ENCODE measurements at places on chromosomes 1 and 21.

DNA sequence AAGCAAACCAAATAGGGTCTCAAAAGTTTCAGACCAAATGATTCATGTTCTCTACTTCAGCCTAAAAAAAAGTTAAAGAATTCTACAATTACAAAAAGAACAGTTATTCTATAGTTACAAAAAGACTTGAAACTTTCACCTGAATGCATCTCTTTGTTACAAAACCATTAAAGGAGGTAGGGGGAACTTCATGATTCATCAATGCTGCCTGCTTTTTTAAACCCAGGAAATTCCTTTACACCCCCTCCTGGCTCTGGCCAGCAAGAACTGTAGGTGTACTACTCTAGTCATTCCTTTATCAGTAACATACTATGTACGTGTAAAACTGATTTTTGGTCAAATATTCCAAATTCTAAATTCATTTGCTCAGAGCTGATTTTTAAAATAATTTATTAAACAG, 5.0 kb downstream of the FAF1 start:
- no peak for DNase-seq

DNA sequence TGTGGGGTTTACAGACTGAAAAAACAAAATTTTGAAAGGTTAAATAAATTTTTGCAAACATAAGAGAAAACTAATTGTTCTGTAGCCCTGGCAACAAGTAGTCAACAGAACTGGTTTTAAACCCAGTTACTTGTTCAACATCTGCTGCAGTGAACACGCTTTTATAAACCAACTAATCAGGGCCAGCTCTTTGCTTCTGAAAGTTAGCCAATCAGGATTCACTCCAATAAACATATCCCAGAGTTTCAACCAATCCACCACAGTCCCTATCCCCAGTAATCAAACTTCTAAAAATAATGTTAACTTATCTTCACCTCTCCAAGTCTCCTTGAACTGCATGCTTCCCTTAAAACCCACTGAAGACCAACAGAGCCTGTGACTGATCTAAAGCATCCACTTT, 306.6 kb downstream of the CTH start:
- DNase-seq, result no peak

GRCh38 chr1:206998816-206999215, 28.6 kb upstream of the FCAMR start:
- no peak for DNase-seq

DNA sequence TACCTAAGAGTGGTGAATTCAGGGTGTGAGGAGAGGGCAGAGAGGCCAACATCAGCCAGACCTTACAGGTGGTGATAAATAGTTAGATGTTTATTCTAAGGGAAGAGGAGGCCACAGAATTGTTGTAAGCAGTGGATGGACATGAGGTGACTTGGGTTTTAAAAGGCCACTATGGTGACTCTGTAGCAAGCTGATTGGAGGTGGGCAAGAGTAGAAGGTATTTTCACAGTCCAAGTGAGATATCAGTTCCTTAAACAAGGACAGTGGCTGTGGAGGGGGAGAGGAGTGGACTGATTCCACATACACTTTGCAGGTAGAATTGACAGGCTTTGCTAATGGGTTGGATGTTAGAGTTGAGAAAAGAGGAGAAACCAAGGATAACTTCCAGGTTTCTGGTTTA, 60.8 kb upstream of the CLDN14 start:
- no peak for DNase-seq

DNA sequence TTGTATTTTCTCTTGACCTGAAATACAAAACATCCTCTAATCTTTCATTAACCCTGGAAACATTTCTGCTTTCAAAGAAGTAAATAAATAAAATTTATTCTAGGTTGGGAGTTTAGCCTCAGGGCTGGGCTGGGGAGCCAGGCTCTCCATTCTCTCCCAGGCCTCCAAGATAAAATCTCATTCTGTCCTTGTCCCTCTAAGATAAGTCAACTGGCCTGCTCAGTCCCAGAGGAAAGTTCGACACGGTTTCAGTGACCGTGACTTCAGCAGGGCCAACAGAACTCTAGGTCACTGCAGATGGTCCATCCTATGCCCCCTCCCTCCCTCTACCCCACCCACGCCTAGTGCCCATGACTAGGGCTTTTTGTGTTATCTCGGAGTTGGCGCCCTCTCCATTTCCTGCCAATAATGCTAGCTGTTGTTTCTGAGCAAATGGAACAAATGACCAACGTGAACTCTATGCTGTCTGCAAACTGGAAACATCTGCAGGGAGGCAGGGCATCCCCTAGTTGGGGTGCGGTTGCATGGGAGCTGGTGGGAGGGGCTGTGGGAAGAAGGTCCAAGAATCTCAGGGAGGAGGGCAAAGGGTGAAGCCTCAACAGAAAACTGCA, 10.1 kb upstream of the ADORA3 start:
- peak; percentile 73 for DNase-seq

DNA sequence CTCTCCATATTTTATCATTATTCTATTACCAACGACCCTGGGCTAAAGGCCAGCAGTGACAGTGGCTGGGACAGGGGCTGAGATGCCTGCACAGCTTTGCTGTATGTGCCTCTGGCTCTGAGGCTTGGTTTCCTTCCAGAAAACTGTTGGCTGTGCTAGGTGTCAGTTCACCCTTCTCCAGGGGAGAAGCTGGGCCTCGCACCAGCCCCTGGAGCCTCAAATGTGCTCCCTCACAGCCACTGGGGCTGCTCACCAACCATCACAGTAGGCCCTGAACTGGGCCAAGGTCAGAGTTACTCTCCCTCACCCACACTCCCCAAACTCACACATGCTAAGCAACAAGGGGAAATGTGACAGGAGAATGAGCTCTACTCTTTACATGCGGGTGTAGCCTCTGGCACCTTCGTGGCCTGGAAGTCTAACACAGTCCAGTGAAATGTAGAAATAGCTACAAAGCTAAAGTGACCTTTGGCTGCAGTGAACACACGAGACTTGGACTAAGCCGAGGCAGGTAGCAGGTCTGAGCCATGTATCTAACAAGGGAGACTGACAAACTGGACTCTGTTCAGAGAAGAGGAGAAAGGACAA, 4.7 kb upstream of the CD160 start:
- no peak for DNase-seq

GRCh38 chr1:7623842-7624241, 147.3 kb upstream of the VAMP3 start:
- DNase-seq, result no peak

DNA sequence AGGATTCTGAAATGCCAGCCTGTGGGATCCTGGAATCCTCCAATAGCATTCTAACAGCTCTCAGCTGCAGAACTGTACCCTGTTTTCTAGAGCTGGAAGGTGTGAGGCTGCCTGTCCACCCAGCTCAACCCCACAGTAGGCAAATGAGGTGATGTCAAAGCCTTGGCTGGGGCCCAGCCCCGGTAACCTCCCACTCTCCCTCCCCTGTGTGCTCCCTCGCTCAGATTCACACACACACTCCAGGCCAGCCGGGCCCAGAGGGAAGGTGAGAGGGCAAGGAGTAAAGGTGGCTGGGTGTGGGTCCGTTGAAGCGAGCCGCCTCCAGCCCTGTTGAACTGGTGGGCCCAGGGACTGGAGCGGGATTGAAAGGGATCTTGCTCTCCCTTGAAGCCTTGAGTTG, at the start of gene BSND:
TSS of gene BSND (plus strand) at position 257 of the 400 bp plus-strand sequence. CDS start 254 bp downstream, outside the sequence.
- no peak for DNase-seq

DNA sequence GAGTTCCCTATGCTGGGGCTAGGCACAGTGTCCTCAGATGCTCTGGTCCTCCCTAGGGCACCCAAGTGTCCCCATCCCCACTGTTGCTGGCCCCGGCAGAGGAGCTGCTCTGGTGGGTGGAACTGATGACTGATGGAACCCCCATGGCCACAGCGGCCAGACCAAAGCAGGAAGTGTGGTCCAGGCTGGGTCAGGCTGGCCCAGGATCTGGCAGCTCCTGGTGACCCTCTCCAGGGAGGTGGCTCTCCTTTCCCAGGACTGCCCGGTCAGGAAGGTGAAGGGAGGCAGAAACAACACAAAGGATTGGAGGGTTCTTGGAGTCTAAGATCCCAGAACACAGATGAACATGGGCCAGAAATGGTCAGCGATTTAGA, 1.1 kb downstream of the NKAIN1 start:
- no peak for DNase-seq

Measured in endothelial cell of umbilical vein (primary cell).